Karpas-422 (cell line): ENCODE measurements at places on chromosomes 4 and X.

DNA sequence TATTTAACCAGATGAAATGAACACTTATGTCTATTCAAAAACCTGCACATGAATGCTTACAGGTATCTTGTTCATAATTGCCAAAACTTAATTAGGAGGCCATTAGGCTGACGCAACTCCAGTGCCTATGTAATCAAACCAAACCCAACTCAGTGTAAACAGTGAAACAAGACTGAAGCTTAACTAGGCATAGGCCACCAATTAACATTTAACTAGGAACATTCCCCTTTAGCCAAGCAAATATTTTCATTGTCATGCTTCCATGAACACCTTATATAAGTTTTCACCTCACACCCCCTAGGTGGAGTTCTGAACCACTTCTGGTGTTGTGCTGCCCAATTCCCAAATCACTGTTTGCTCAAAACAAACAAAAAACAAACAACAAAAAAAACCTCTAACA lies 686.0 kb downstream of the STPG2 start:
- DNase-seq, result no peak

- DNase-seq, result no peak
Measured at GRCh38 chr4:184317234-184317918, 99.7 kb upstream of the ENPP6 start.

GRCh38 chr4:67892905-67893304 lies 9.1 kb upstream of the TMPRSS11D start:
- DNase-seq, result no peak

DNA sequence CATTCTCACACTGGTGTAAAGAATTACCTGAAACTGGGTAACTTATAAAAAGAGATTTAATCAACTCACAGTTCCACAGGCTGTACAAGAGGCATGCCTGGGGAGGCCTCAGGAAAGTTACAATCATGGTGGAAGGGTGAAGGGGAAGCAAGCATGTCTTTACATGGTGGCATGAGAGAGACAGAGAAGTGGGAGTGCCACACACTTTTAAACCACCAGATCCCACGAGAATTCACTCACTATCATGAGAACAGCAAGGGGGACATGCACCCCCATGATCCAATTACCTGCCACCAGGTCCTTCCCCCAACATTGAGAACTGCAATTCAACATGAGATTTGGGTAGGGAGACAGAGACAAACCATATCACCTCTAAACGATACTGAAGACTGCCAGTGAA lies 23.0 kb downstream of the EPGN start:
- DNase-seq, result no peak

- no peak for DNase-seq
Measured at GRCh38 chr4:74379912-74380311, 15.0 kb downstream of the EREG start.

- DNase-seq, result no peak
Measured at GRCh38 chrX:46754586-46755061, 4.3 kb downstream of the SLC9A7 start.

- DNase-seq, result no peak
Measured at GRCh38 chr4:109801895-109802319, at the start of gene CFI. CFI (minus strand) TSS chr4:109801999; CDS start chr4:109801971, 28 bp downstream.

GRCh38 chrX:110359273-110359672 lies 625 bp downstream of the RTL9 start:
- DNase-seq, result no peak

DNA sequence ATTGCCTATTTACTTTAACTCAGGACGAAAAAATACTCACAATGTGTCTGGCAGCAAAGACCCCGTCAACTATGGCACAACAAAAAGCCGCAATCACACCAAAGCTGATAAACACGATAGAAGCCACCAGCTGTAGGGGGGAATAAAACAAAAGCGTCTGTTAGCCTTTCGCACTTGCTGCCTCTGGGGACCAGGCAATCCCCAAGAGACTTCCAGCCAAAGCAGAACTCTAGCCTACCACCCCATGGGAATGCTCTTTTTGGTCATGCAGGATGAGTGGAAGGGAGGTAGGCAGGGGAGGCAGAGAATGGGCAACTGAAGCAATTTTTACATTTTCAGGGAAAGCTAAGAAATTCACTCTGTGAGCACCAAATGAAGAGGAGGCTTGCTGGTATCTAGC lies 20.1 kb downstream of the TMEM255A start:
- DNase-seq, result no peak

- DNase-seq, result no peak
Measured at GRCh38 chrX:20519826-20520225, 253.1 kb upstream of the RPS6KA3 start.

DNA sequence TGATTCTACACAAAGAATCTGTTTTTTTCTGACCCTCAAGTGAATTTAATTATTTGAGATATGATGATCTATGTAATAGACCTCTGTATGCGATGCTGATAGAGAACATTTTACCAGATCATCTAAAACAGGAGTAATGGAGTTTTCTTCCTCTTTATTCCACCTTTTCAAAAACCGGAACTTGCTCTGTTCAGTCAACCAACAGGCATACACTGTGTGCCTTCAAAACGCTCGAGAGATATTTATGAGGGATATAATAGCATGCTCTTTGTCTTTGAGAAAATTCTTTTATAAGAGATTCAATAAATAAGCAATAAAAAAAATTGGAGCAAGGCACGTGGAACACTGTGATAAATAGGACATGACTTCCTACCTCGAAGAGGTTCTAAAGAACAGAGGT lies 2.0 kb downstream of the NYX start:
- peak; percentile 43 for DNase-seq

- DNase-seq, result no peak
Measured at GRCh38 chr4:22764183-22764582, 71.4 kb downstream of the GBA3 start.

- DNase-seq, result no peak
Measured at GRCh38 chrX:103276581-103277002, at the start of gene TCEAL5. TCEAL5 (minus strand) TSS chrX:103276750; CDS start chrX:103274563, 2,187 bp downstream.

DNA sequence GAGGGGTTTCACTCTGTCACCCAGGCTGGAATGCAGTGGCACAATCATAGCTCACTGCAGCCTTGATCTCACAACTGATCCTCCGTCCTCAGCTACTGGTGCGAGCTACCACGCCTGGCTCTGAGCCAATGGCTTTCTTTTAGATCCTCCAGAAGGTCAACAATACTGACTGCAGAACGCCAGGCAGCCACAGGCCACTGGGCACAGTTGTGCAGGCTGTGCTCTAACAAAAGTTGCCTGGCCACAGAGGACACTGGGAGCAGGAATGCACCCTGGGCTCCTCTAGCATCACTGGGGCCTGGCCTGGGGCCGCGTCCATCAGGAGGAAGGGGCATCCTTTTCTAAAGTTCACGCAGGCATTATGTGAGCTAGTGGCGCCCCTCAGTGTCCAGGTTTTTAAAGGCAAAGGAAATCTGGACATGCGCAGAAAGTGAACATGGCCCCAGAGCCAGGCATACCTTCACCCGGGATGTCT lies 14.9 kb upstream of the PORCN start:
- peak; percentile 82 for DNase-seq

GRCh38 chr4:522911-523443 lies 24.0 kb downstream of the PIGG start:
- DNase-seq, result no peak

- peak; percentile 100 for DNase-seq
Measured at GRCh38 chrX:1391707-1392375, at the start of gene SLC25A6. SLC25A6 (minus strand) TSS chrX:1392113; CDS start chrX:1392009, 104 bp downstream.

GRCh38 chr4:946103-946450 lies 13.8 kb downstream of the TMEM175 start:
- DNase-seq, result no peak

DNA sequence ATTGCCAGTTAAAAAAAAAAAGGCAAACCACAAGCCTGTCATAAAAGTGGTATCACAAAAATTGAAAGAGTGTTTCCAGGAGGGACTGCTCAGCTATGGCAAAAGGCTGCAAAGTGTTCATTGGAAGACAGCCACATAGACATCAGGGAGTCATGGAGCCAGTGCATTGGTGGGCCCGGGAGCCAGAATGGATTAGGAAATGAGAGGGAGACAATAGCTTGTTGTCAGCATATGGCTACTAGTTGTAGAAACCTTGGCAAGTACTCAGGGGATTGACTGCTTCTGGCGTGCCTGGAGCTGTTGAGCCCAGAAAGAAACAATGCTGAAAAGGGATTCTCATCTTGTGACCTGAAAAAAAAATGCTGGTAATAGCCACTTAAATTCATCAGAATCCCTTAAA lies 5.0 kb downstream of the GAR1 start:
- no peak for DNase-seq

DNA sequence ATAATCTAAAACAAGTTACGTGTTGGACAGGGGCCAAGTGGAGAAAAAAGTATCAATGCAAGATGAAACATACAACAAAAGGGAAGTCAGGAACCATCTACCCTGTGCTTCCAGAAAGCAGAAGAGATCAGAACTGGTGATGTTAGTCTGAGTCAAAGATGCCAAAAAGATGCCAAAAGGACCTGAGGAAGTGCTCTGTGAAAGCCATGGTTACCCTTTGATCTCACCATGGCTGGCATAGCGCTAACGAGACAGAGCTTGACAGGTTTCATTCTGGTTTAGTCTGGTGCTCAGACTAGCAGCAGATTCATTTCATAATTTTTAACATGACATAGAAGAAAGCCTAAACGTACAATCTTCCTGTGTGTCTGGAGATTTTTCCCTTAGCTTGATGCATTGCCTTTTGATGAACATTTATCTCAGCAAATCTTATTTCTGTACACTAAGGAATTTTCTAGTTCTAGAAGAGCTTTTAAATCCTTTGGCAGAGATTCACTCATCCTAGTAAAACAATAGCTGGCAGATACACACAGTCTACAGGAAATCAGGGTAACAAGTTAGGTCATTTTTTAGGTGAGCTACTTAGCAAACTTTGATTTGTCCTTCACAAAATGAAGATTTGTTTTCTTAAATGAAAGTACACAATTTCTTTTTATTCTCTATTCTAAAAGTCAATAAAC lies 87.7 kb downstream of the COL25A1 start:
- no peak for DNase-seq

- DNase-seq, result no peak
Measured at GRCh38 chr4:123788577-123788976, 392.0 kb downstream of the SPRY1 start.

GRCh38 chrX:131626681-131627296 lies 82.9 kb downstream of the OR13H1 start:
- peak; percentile 47 for DNase-seq

DNA sequence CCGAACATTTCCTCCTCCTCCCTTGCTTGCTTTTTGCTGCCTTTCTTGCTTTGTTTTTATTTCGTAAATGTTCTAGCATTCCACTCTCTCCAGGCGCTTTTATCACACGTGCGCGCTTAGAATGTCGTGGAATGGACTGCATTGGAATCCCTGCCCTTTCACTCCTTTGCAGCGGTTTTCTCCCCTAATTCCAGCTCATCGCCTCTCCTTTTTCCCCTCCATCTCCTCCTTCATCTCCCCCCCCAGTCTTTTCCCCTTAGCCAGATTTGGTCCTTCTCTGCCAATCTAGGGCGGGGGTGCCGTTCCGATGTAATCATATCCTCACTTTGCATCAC lies 579 bp downstream of the OGT start:
- DNase-seq, result peak; percentile 57

GRCh38 chrX:6778544-6779503 lies 243.9 kb upstream of the VCX3A start:
- peak; percentile 57 for DNase-seq

DNA sequence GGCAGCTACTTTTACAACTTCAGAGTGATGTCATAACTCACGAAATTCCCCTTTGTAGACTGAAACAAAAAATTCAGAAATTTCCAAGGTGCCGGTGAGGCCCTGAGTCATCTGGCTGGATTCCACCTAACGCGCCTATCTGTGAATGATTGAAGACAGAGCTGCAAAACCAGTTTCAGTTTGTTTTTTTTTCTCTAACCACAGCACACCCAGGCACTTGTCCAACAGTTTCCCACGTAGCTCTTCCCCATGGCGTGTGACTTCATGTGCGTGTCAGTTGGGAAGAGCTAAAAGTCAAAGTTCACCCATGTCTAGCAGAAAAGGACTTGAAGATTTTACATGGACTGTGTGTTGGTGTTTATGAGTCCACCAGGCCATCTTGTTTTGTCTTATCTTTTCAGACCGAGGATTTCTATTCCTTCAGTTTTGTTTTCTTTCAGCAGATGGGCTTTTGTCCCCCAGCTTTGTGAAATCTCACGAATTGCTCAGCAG lies 16.4 kb downstream of the TCEANC start:
- DNase-seq, result no peak

- no peak for DNase-seq
Measured at GRCh38 chrX:44088510-44089144, 115.4 kb upstream of the NDP start.

DNA sequence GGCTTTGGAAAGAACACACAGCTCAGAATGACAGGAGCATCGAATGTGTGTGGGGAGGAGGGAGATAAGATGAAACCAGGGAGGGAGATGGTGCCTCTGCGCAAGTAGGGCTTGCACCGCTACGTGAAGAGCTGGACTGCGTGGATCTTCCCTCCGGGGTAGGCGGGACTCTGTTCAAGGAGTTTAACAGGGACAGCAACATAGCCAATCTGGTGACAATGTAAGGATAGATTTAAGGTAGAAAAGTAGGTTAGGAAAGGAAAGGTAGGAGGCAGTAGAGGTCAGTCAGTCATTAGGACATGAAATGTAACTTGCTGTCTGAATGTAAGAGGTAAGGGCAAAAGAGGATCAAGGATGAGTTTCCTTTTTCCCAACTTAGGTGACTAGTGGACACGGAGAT lies 152.5 kb downstream of the DCTD start:
- DNase-seq, result no peak

GRCh38 chrX:69214463-69214862 lies 49.2 kb upstream of the PJA1 start:
- no peak for DNase-seq

DNA sequence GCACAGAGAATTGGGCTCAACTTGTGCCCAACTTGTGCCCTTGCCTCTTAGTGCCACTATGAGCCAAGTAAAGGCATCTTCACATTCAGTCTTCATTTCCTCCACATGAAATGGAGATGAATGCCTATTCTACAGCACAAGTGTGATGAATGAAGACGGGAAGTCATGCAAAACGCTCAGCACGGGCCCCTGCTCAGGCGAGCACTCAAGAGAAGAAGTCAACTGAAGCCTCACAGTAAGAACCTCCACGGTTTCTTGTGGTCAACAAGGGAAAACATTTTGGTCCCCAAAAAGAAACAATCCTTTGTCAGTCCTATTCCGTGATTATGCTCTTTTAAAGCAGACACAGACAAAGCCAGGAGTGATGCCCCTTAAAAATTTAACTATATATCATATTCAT lies 87.0 kb downstream of the IRF2 start:
- peak; percentile 84 for DNase-seq

DNA sequence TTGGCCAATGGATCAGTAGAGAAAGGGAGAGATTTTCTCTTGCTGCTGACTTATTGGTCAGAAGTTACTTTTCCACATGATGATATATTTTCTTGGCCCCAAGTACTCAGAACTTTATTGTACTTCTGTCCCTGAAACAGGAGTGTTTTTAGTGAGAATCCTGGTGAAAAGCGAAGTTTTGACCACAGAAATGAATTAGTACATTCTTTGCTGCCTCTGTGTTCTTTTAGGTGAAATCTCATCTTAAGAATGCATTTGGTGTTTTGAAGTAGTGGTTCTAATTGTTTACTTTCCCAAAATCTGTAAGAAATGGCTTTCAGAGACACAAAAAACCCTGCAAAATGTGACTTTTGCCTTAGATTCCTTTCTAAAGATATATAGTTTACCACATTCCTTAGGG lies 240.4 kb downstream of the FRMPD4 start:
- no peak for DNase-seq
